Vein endothelial cell (primary cell): ENCODE measurements at places on chromosomes 7 and 10. TPM values are rescaled to one million over a fixed set of nuclear protein-coding genes. Genes with fewer than 3 reads are reported as not detected.

The WAC gene
- 85.6 and 98.9 TPM in 2 replicates for total RNA-seq

The GRM3 gene
- not detected in 2 replicates for total RNA-seq

The MYL7 gene
- total RNA-seq, result not detected in 2 replicates

The BTAF1 gene
- 35.9 and 36.2 TPM in 2 replicates for total RNA-seq

The PHYH gene
- 5.6 and 6.9 TPM in 2 replicates for total RNA-seq

The SUN3 gene
- total RNA-seq, result not detected in 2 replicates

The SPAM1 gene
- total RNA-seq, result not detected in 2 replicates

The UBTD1 gene
- 76.6 and 84.6 TPM in 2 replicates for total RNA-seq

The CYP3A4 gene
- not detected in 2 replicates for total RNA-seq

The AQP1 gene
- total RNA-seq, result 1.6 and 4.9 TPM in 2 replicates

The PPP1R17 gene
- total RNA-seq, result not detected in 2 replicates

The ERVW-1 gene
- total RNA-seq, result not detected in 2 replicates
